ENCODE measurements at places on chromosomes 16 and 17. TPM values are rescaled to one million over a fixed set of nuclear protein-coding genes. Genes with fewer than 3 reads are reported as not detected.
A peak's percentile ranks its signal among the peaks of the same experiment; 100 is the strongest.

- no peak for ATAC-seq
These were observed 17.9 kb downstream of the MT1X start for GRCh38 chr16:56700195-56700594.

Gene SLC26A11
- total RNA-seq, result 10.1 TPM

Gene ACSM2A
- total RNA-seq, result not detected

- no peak for ATAC-seq
These were observed 7.2 kb downstream of the SOCS7 start for GRCh38 chr17:38358586-38359513.

- ATAC-seq, result no peak
These were observed 4.7 kb downstream of the ABAT start for GRCh38 chr16:8679151-8679550.

Gene PSKH1
- total RNA-seq, result 32.3 TPM

- ATAC-seq, result no peak
These were observed 9.5 kb downstream of the UTP4 start for GRCh38 chr16:69141936-69142335.

Gene GCGR
- not detected for total RNA-seq

Gene KRTAP9-8
- not detected for total RNA-seq

GRCh38 chr16:5215901-5216300 lies 118.3 kb upstream of the EEF2KMT start:
- ATAC-seq, result no peak

Gene ZNF205
- 22.0 TPM for total RNA-seq

Gene TMEM220
- total RNA-seq, result 9.4 TPM

Gene TAF15
- total RNA-seq, result 58.2 TPM

Gene CES4A
- total RNA-seq, result 1.2 TPM

- ATAC-seq, result no peak
These were observed 33.6 kb upstream of the RAB11FIP4 start for GRCh38 chr17:31357839-31358394.

- peak; percentile 63 for ATAC-seq
These were observed 155.7 kb upstream of the TNRC6C start for GRCh38 chr17:77802811-77803220.

Gene CACNB1
- 3.6 TPM for total RNA-seq

Gene PAM16
- total RNA-seq, result 32.3 TPM

- no peak for ATAC-seq
These were observed 29.2 kb upstream of the C16orf78 start for GRCh38 chr16:49344401-49344800.

Gene AANAT
- total RNA-seq, result not detected

DNA sequence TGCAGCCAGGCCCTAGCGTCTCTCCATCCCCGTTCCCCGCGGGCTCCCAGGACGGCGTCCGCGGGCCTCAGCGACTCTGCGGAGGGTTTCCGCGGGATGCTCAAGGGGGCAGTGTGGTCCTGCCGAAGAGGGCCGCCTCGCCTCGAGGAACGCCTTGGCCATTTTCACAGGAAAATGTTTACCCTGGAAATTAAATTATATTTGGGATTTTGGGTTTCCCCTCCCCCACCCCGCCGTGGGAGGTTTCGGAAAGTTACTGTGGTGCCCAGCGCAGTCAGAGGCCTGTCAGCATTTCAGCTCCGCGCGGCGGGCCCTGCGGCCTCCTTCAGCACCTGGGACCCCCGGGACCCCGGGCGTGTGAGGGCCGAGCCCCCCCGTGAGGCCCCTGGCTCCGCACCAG lies 94.5 kb downstream of the PCTP start:
- peak; percentile 86 for ATAC-seq

- ATAC-seq, result no peak
These were observed 226.1 kb downstream of the C16orf78 start for GRCh38 chr16:49599704-49600103.

GRCh38 chr17:73064084-73064938 lies 28.2 kb downstream of the SLC39A11 start:
- ATAC-seq, result no peak

DNA sequence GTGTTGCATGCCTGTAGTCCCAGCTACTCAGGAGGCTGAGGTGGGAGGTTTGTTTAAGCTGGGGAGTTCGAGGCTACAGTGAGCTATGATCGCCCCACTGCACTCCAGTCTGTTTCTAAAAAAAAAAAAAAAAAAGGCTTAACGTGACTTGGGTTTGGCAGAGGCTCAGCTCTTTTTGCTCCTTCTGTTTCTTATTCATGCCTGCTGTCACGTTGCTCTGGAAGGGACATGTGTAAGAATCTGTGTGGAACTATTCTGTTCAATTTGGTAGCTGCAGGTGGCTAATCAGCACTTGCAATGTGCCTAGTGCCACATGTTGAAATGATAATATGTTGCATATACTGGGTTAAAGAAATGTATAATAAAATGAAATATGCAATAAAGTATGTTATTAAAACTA lies 20.9 kb upstream of the SYT17 start:
- ATAC-seq, result no peak

Gene ANKRD40
- total RNA-seq, result 65.8 TPM

DNA sequence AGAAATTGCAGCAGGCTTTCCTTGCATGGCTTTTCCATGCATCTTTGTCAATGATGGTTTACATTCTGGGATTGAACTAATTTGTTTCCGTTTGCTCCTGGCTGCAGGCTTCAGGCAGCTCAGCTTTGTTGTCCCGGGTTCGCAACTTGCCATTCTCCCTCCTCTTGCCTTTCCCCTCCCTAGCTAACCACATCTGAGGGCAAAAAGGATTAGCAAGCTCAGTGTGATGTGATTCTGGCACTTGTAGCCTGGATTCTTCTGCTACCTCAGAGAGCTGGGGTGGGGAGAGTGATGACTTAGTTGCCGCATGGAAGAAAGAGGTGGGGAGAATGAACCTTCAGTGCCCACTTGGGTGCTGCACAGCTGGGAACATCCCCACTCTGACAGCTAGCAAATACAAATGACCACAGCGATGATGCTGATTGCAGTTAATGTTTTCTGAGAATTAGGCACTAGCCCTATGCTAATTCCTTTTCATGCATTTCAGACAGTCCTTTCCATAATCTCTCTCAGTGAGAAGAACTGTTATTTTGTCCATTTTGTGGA lies 120.2 kb upstream of the SALL1 start:
- no peak for ATAC-seq

- ATAC-seq, result peak; percentile 66
These were observed 224.2 kb downstream of the PARN start for GRCh38 chr16:14405611-14406537.

GRCh38 chr17:80826955-80827645 lies 164.5 kb upstream of the CHMP6 start:
- peak; percentile 77 for ATAC-seq

GRCh38 chr16:82758904-82759303 lies 132.1 kb downstream of the CDH13 start:
- no peak for ATAC-seq

DNA sequence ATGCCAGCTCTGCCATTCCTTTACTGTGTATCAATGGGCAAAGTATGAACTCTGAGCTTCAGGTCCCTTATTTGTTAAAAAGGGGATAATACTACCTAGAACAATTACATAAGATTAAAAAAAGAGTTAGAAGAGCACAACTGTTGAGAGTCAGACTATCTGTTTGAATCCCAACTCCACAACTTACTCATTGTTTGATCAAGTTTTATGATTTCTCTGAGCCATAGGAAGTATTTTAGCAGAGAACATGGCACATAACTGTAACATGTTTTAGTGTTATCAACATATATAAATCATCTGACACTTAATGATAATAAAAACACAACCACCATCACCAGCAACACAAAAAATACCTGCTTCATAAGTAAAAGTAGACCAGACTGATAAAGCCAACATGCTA lies 421.3 kb downstream of the ZFHX3 start:
- ATAC-seq, result no peak

DNA sequence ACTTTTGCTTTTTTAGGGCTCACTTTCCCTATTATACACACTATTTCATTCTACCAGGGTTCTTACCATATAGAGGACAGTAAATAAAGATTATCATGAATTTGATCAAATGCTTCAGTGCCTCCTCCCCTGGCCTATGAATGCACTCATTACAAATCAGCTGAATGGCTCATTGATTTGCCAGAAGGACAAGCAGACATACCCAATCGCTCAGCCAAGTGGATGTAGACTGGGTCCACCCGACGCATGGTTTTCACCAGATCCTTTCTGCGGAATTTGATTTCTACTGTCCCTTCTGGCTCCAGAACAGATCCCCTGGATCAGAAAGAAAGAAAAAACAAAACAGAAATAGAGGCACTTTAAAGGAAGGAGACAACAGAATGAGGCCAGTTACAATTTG lies 162.6 kb downstream of the AATF start:
- ATAC-seq, result no peak

Gene TPSD1
- 3.7 TPM for total RNA-seq

DNA sequence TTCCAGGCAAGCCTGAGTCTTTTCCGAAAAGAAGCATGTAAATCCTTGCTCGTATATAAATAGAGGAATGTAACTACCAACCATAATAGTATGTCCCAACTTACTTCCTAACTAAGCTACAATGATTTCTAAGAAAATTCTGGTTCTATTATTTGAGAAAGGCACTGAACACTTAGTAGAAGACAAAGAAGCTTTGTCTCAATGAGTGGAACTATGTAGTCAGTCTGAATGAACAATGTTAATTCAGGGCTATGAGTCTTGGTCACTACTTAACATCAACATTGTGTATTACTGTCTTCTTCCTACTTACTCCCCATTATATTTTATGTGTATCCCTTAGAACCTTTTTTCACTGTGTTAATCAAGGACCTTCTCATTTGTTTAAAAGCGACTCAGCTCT lies 206.0 kb downstream of the CYB561 start:
- ATAC-seq, result no peak

DNA sequence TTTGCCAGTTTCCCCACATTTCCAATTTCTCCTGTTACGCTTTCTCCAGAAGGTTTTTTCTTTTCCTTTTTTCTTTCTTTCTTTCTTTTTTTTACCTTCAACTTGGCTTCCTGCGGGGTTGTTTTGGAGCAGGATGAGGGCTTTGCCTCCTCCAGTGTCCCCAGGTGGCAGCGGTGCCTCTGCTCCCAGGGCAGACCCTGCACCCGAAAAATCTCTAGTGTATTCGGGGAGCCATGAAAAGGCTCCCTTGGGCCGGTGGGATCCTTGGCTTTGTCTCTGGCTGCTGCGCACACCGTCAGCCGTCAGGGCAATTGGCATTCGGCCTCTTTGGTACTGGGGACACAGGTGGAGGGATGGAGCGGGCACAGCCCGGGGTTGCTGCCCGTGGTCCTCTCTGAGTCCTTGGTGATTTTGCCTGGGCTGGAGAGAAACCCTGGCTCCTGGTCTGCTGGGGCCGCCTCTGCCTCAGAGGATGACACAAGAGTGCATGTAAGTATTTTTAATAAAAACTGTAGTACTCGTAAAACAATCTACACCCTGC lies 846 bp downstream of the ITGB3 start:
- no peak for ATAC-seq

- ATAC-seq, result peak; percentile 62
These were observed 596 bp downstream of the MSL1 start for GRCh38 chr17:40122136-40122998.

GRCh38 chr16:84234321-84235241 lies 5.2 kb downstream of the KCNG4 start:
- no peak for ATAC-seq

GRCh38 chr17:80220054-80220735 lies at the start of the genes SGSH and SLC26A11:
Gene SGSH, minus strand, starts transcription at chr17:80220333. Its CDS starts 20 bp downstream, at chr17:80220313.
Gene SLC26A11, plus strand, starts transcription at chr17:80220427. Its CDS starts 1,134 bp downstream, at chr17:80221561.
- ATAC-seq, result peak; percentile 85
